T-helper 9 cell (primary cell): ENCODE measurements at places on chromosomes 4 and X.

DNA sequence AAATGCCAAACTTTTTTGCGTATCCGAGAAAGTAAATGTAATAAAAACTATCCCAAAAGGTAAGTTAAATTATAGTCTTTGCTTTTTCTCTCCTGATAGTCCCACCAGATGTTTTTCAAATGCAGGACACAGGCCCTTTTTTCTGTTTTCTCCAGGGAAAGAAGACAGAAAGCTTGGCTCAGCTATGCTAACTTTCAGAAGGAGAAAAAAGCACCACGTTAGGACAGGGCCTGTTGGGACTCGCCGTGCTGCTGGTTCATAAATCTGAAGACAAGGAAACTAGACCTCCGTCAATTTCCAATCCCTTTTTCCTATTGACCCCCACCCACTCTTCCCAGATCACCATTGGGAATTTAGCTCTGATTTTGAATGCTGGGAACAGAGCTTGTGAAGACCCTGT, 220.9 kb upstream of the SFRP2 start:
- no peak for DNase-seq

- DNase-seq: no peak
Measured at GRCh38 chr4:5638976-5639375, 69.4 kb downstream of the EVC2 start.

DNA sequence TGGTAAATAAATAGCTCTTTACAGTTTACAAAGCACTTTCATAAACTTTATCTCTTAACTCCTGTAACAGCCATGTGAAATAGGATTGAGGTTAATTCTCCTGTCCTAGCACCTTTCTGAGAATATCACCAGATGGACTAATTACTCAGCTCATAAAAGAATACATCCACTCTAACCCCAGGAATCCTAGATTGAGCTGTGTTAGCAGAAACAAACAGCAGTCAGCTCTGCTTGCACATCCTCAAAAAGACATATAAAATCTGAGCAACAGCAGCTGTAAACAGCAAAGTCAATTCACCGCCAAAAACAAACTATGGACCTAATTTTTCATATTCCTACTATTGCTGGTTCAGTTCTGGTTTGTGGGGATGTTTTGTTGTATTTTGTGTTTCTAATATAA, 182.8 kb downstream of the QDPR start:
- DNase-seq: no peak

- DNase-seq: no peak
Measured at GRCh38 chrX:108732630-108733321, 3.6 kb downstream of the IRS4 start.

- DNase-seq: no peak
Measured at GRCh38 chr4:169159624-169160171, 111.1 kb downstream of the SH3RF1 start.

DNA sequence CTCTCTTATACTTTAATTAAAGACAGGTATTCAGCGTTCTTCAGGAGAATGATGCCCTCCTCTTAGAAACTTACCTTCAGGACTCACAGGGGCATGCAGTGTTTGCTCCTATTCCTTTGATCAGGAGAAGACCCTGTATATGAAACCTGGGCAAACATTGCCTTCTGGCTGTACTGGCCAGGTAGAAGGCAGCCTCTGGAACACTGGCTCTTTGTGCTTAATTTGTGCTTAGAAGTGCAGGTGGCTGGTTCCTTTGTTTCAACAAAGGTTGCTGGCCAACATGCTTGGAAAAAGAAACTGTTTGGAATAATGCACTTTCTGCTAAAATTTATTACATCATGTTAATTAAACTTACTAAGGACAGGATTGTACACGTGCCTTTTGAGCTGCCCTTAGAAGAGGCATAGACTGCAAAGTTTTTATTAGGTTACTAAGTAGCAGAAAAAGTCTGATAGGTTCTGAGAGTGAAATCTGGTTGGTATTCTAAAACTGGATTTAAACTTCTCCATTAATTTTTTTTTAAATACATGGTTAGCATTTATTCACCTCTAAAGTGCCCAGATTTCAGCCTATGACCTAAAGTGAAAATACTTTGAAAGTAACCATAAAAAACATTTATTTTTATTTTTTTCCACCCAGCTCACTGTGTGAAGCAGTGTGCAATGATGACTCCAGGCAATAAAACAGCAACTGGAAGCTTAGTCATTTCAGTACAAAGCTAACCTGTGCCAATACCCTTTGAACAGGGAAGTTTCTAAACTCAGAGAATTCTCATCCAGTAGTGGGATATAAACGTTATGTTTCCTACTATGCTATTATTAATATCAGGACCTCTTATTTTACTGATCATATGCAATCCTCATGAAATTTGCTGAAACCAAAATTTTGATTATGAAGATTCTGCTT, 11.3 kb downstream of the RASSF6 start:
- no peak for DNase-seq

GRCh38 chr4:52665592-52665991, 6.5 kb upstream of the USP46 start:
- DNase-seq: no peak

- DNase-seq: no peak
Measured at GRCh38 chr4:3524349-3524748, 7.9 kb downstream of the LRPAP1 start.

DNA sequence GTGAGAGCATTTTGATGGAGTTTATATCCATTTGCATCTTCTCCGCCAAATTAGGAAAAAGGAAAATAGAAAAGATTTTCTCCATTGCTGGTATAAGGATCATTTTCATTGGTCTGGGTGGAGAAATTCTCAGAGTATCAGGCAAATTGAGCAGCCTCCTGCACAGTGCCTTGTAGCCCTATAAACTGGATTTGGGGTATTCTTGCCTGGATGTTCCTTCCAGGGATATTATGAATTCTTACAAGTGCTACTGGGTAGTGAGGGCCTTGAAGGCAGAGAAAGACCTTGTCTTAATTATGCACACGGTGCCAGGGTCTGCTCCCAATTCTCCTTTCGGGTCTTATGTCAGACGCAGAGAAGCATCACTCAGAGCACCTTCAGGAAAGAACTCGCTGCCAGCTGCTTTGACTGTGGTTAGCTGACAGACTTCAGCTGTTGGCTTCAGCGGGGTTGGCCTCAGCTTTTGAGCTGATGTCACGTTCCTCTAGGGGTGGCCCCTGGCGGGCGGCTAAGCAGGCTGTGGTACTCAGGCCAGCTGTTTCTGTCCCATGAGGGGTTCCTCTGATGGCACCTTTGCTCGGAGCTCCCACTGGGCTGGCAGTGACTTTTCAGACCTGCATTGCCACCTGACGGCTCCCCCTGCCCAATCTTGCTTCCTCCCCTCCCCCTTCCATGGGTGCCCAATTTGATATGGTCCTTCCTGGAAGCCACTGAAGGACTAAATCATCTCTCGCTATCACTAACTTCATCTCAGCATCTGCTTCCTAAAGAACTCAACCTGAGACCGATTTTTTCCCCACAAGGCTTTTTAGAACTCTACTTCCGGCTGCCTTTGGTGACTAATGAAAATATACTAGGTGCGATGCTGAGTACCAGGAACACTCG, 519.5 kb downstream of the BCOR start:
- no peak for DNase-seq

GRCh38 chr4:155402941-155403340, 26.2 kb upstream of the MAP9 start:
- DNase-seq: no peak

DNA sequence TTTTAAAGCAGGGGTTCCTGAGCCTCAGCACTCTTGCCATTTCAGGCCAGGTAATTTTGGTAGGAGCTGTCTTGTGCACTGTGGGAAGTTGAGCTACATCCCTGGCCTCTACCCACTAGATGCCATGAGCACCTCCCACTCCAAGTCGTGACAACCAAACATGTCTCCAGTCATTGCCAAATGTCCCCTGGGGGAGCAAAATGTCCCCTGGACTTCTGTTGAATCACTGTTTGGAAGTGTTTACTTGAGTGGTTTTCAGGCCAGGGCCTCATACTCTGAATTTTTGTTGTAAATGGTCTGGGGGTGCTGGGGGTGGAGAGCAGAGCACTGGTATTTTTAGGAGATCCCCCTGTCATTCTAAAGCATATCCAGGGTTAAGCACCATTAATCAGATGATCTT, 3.2 kb downstream of the PDK3 start:
- no peak for DNase-seq

DNA sequence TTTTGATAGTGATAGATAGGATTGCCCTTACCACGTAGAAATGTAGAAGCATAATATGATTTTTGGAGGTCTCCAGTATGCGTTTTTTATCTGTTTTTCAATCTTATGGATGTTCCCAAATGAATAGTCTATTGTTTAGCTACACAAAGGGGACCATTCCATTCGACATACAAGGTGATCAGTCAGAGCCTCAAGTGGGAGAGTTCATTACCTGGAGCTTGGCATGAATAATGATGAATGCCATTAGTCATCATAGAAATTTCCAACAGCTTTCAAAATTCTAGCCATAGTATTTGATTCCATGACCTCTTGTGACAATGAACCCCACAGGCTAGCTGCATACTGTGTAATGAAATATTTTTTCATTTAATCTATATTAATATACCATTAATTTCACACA, 123.6 kb downstream of the PDHA2 start:
- DNase-seq: no peak

DNA sequence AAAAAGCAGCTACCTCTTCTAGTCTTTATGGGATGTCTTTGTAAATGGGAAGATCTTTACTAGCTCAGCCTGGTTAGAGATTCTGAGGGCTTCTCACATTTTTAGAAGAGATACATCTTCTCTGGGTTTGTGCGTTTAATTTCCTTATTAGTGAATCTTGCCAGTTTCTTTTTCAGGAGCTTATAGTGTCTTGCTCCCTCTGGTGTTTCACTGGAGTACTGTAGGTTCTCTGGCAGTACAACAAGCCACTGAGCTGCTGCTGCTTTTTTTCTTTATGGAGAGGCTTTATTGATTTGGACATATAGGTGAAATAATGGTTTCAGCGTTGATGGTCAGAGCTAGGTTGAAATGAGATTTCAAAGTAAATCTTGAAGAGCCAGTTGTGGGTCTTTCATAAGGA, 82.9 kb downstream of the LAS1L start:
- no peak for DNase-seq

DNA sequence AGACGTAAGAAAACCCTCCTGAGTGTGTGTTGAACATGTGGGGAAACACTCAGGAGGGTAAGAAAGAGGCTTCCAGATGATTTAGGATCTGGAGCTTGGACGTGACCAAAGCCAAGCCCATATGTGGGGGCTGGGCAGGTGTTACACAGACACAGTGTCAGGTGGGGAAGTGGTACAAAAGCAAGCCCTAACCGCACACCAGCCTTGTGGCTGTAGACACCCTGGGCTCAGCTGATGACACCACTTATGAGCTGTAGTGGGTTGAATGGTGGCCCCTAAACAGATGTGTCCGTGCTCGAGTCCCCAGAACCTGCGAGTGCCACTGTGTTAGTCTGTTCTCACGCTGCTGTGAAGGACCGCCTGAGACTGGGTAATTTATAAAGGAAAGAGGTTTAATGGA, 25.0 kb upstream of the NSG1 start:
- DNase-seq: no peak

GRCh38 chr4:150280081-150280895, 202.0 kb downstream of the DCLK2 start:
- DNase-seq: no peak

GRCh38 chrX:13574600-13574999, 5.2 kb downstream of the EGFL6 start:
- no peak for DNase-seq

DNA sequence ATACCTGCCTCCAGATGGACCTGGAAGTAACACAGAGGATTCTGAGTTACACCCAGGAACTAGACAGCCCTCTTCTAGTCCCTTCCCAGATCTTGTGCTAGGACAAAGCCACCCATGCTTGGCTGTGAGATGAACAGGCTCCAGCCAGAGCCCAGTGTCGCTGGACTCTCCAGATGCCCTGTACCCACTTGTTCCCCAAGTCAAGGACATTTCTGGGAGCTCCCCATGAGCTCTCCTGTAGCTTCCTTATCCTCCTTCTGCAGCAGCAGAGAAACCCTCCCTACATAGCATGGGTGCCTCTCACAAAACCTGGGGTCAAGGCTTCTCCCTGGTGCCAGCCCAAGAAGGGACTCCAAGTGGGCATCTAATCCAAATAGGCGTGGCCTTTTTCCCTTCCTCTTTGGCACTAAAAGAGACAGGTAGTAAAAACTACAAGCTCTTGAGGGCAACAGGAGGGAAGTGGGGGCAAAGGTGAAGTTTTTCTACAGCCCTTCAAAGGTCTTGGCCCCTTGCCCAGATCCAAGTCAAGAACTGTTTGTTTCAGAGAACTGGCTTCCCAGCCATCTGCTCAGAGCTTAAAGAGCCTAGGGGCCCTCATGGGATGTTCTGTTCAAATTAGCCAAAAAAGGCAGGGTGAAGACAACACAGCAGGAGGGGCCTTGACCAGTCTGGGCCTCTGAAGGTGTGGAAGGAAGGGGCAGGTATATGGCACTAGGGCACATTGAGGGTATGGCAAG, 8.5 kb upstream of the ERCC6L start:
- DNase-seq: no peak

- no peak for DNase-seq
Measured at GRCh38 chr4:11634283-11634682, 205.6 kb upstream of the HS3ST1 start.

GRCh38 chr4:185090592-185090991, 52.5 kb upstream of the SLC25A4 start:
- DNase-seq: no peak

DNA sequence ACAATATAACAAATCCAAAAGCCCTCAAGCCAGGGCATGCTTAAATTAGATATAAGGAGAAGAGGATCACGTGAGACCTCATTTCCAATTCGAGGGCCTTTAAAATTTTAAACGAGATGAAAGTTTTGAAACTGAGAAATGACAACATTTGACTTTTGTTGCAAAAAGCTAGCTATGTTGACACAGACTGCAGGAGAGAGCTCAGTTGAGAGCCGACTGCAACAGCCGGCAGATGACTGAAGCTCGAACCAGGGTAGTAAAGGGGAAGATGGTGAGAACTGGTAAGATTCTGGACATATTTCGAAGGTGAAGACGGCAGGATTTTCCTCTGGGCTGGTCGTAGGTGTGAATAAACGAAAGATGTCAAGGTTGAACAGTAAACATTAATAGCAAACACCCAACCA, 773 bp downstream of the PRMT9 start:
- DNase-seq: no peak

DNA sequence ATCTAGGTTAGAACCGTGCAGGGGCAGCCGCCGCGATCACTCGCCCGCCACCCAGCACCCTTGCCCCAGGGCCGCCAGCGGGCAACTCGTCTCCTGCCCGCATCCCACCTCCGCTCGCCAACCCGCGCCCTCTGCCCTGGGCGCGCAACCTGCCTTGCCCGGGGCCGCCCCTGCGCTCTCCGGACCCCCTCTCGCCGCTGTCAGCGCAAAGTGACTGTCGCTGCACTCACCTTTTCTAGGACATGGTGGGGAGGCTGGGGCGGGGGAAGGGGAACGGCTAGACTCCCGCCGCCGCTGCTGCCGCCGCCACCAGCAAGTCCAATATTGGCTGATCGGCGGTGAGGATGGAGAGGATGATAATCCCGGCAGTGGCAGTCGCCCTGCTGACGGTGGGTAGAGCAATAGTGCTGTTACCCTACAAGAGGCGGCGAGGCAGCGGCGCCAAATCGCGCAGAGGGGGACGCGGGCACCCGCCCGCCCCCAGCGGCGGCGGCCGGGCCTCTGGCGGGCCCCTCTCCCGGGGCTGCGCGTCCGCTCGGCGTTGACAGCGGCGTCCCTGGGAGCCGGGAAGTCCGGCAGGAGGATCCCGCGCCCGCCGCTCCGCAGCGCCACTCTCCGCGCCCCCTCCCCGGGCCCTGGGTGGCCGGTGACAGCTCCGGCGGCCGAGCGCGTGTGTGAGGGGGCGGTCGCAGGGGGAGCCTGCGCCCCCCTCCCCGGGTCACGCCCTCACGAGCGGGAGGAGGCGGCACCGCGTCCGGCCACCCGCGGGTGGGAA, 2.3 kb upstream of the NR3C2 start:
- peak; percentile 49 for DNase-seq
